Neuronal stem cell (in vitro differentiated cells): ENCODE measurements at places on chromosomes 16 and 17.
A peak's percentile ranks its signal among the peaks of the same experiment; 100 is the strongest.

GRCh38 chr17:27834571-27834970 lies 34.2 kb upstream of the NOS2 start:
- DNase-seq, result no peak

- DNase-seq, result no peak
Measured at GRCh38 chr17:42571435-42572225, 4.7 kb downstream of the MLX start.

GRCh38 chr16:75246504-75247205 lies 4.8 kb downstream of the BCAR1 start:
- DNase-seq, result no peak

- DNase-seq, result no peak
Measured at GRCh38 chr17:692116-692515, 22.5 kb downstream of the VPS53 start.

GRCh38 chr16:76926595-76926994 lies 264.4 kb upstream of the MON1B start:
- DNase-seq, result no peak

DNA sequence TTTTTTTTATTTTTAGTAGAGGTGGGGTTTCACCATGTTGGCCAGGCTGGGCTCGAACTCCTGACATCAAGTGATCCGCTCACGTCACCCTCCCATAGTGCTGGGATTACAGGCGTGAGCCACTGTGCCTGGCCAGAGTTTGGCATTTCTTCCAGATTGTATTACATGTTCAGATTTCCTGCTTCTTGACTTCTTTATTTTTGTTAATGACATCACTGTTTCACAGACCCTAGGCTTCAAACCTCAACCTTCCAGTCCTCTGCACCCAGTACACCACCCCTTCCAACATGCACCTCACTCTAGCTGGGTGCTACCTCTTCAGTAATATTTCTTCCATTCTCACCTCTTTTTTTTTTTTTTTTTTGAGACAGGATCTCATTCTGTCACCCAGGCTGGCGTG lies 53.6 kb upstream of the ZFHX3 start:
- DNase-seq, result no peak

GRCh38 chr17:55629995-55630394 lies 92.7 kb downstream of the TMEM100 start:
- no peak for DNase-seq

GRCh38 chr17:66676421-66676820 lies 158.5 kb upstream of the CACNG5 start:
- DNase-seq, result no peak

DNA sequence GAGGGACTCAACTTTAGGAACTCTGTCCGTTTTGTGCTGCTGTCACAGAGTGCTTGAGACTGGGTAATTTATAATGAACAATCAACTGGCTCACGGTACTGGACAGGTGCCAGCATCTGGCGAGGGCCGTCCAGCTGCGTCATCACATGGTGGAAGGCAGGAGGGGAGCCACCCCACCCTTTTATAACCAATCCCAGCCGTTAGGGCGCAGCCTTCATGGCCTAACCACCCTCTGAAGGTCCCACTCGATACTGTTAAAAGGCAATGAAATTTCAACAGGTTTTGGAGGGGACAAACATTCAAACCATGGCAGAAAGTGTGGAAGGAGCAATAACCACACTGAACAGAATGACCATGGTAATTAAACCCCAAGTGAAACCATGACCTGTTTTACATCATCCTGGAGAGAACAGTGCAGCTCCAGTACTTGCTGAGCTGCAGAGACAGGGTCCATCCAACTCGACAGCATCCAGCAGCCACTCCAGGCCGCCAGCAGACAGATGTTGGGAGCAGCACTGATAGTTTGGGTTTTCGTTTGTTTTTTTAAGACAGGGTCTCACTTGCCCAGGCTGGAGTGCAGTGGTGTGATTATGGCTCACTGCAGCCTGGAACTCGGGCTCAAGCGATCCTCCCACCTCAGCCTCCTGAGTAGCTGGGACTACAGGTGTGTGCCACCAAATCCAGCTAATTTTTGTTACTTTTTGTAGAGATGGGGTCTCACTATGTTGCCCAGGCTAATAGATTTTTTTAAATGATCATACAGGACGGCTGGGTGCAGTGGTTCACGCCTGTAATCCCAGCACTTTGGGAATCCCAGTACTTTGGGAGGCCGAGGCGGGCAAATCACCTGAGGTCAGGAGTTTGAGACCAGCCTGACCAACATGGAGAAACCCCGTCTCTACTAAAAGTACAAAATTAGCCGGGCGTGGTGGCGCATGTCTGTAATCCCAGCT lies 11.0 kb downstream of the CHMP6 start:
- DNase-seq, result no peak

DNA sequence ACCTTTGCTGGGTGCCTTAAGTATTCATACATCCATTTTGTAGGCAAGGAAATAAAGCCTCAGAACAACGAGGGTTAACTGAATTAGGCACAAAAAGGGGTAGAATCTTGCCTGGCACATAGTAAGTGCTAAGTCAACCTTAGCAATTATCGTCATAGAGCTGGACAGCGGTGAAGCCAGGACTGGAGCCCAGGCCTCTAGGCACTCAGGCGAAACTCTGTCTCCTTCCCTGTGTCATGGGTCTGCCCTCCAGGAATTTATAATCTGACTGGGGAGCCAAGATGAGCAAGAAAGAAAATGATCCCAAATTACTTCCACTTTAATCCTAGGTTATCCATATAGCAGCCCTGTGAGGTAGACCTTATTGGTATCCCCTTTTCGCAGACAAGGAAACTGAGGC lies 61.4 kb downstream of the KATNIP start:
- no peak for DNase-seq

DNA sequence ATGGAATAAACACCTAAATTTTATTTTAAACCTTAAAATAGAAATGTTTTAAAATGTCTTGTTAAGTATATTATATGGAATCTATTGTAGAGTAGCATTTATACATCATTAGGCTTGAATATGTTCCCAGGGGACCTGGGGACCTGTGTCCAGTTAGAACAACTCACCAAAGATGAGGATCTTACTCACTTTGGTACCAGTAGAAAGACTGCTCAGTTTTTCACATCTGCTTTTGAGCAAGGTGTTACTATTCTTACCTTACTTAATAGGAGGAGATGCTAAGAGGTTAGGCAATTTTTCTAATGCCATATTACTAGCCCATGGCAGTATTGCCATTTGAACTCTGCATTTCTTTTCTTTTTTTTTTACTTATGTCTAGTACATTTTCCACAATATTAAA lies 14.7 kb downstream of the STXBP4 start:
- DNase-seq, result no peak

- no peak for DNase-seq
Measured at GRCh38 chr17:81508639-81509206, 3.9 kb downstream of the ACTG1 start.

- DNase-seq, result no peak
Measured at GRCh38 chr17:54727624-54728023, 173.0 kb upstream of the TOM1L1 start.

DNA sequence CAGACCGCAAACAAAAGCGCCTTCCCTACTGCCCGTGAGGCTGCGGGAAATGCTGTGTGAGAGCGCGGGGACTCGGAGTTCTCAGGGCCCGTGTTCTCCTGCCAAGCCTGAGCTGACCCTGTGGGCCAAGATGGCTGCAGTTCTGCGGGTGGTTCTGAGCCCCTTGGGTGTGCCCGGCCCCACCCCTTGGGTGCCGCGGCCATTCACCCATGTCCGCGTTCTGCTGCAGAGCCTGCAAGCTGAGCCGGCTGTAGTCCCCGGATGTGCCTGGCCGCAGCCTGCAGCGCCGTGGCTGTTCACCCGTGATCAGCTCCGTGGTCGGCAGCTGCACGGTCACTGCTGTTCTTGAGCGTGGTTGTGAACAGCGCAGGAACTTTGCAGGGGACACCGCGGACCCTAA lies 20.0 kb downstream of the ACSF3 start:
- DNase-seq, result no peak

- DNase-seq, result no peak
Measured at GRCh38 chr17:17315142-17315821, 12.1 kb downstream of the NT5M start.

- DNase-seq, result no peak
Measured at GRCh38 chr16:9943121-9943520, 239.1 kb downstream of the GRIN2A start.

- DNase-seq, result no peak
Measured at GRCh38 chr16:27251541-27252205, 16.9 kb downstream of the NSMCE1 start.

- no peak for DNase-seq
Measured at GRCh38 chr17:30238003-30238344, 2.5 kb upstream of the SLC6A4 start.

- no peak for DNase-seq
Measured at GRCh38 chr16:15542734-15543347, 100.1 kb downstream of the MARF1 start.

- DNase-seq, result peak; percentile 82
Measured at GRCh38 chr17:78168242-78168902, at the start of gene SYNGR2. Gene SYNGR2 (plus strand): TSS chr17:78168581. CDS start chr17:78168617, 36 bp downstream.

DNA sequence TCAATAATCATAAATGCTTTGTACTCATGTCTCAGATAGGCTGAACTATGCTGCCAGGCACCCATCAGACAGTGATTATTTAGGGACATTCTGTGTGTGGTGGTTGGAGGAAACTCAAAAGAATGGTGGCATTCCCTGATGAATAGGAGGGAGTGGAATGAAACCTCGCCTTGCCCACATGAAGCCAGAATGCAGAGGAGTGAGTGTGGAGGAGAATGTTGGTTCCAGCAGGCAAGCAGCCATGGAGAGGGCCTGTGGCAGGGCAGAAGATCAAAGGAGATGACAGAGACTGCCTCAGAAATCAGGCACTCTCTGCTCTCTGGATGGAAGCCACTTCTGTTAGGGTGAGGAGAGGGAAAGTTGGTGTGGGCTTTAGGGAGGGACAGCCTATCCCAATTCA lies 22.5 kb downstream of the KCTD19 start:
- no peak for DNase-seq

DNA sequence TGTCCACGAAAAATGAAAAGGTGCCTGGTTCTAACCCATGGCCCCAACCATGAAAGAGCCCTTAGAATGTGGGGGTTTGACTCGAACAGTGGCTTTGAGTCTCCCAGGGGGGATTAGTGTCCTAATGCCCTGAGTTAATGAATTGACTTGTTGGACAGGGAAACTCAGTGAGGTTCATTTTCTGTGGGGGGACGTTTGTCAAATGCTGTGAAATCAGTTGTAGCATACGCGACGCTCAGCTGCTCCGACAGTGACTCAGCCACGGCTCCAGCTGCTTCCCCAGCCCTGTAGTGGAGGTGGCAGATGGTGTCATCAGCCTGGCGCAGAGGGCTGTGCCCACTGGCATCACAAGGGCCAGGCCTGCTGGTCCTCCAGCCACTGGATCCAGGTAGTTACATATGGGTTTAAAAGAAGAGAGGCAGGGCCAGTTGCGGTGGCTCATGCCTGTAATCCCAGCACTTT lies 3.9 kb upstream of the TMEM235 start:
- DNase-seq, result no peak

GRCh38 chr17:35286120-35286781 lies 43.4 kb downstream of the SLFN5 start:
- DNase-seq, result no peak

DNA sequence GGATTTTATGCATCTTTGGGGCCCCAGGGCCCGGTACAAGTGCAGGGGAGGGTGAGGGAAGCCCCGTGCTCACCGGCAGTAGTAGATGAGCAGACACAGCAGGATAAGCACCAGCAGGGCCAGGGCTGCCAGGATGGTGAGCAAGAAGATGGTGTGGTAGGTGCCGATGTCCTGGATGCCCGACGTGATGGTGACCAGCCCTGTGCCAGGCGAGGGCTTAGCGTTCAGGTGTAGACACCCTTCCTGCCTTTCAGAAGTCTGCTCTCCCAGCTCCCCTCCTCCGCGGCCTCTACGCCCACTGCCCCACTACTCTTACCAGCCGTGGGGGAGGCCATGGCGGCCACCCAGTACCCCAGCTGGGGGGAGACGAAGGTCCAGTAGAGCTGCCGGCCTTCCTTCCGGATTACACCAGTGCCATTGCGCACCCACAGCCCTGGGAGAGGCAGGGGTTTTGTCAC lies 8.0 kb downstream of the FAM171A2 start:
- DNase-seq, result no peak

DNA sequence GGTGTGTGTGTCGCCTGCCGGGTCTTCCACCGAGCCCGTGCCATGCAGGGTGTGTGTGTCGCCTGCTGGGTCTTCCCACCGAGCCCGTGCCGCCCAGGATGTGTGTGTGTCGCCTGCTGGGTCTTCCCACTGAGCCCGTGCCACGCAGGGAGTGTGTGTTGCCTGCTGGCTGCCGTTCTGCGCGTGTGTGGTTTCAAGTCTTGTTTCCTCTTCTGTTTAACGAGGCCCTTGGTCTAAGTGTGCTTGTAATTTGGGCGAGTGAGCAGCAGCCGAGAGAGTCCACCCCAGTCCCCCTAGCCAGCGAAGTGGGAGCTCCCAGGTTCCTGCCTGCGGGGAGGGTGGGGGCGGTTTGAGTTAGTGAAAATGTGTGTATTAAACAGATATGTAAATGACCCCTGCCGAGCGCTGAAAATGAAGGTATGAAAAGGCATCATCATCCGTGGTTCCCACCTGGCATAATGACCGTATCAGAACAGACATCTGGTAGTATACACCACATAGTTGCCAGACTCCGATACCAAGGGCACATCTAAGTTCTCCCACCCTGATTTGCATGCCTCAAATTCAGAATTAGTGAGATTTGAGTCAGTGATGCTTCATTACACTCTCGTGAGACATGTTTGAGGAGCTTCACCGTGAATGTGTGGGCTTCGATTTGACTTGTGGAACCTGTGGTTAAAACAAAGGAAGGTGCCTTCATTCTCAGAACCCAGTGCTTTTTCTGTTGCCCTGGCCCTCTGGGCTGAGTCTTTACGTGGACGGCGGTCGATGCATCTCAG lies 114.5 kb upstream of the CHMP6 start:
- no peak for DNase-seq

DNA sequence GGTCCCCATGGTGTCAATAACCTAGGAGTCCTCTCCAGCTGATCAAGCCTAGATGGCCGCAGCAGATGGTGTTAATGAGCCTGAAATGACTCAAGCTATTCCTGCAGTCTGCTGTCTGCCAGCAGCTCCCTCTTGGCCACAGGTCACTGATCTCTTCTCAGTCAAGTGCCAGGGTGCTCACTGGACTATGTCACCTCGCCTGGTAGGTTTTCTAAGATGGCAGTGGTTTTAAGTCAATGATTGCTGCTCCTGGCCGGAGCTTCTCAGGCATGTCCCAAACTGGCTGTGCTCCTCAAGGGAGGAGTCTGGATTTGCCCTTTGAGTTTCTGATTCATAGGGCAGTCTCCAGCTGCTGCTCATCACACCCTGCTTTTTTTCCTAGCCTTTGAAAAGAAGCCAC lies 58.6 kb upstream of the SHISA6 start:
- DNase-seq, result no peak

DNA sequence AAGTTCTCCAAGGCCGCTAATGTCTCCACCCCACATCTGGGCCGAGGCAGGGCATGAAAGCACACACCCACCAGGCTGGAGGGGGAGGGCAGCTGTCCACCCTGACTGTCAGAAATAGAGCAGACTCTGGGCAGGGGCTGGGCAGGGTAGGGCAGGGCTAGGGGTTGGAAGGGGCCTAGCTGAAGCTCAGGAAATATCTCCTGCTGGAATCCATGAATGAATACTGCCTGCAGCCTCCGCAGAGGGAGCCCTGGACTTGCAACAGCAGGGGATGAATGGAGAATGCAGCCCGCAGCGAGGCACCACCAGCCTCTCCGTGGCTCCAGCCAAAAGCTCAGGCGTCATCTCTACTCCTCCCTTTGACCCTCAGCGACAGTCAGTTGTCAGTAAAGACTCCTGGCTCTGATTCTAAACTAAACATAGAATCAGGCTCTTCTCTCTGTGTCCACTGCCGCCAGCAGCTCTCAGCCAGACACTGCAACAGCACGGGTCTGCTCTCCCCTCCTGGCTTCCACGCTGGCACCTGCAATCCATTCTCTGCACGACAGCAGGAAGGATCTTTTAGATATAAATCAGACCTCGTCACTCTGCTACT lies 23.9 kb upstream of the NGFR start:
- no peak for DNase-seq

- DNase-seq, result no peak
Measured at GRCh38 chr16:79645701-79646100, 45.2 kb upstream of the MAF start.
